ENCODE measurements at places on chromosomes 7 and 10.

DNA sequence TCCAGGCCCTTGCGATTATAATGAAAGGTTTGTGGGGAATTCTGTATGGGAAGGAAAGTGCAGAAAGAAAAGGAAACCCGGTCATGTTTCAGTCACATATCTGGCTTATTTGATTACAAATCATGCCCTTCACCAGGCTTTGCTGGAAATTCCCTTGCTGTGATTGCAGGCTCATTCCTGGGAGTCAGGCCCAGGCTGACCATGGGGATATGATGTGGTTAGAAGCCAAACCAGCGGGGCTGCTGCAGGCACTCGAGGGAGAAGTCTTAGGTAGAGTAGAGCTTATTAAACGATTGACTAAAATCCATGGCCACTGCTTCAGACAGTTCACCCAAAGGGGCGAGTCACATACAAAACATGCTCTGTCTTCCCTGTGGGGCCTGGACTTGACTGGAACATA lies 16.2 kb downstream of the PKD1L1 start:
- no peak for DNase-seq

DNA sequence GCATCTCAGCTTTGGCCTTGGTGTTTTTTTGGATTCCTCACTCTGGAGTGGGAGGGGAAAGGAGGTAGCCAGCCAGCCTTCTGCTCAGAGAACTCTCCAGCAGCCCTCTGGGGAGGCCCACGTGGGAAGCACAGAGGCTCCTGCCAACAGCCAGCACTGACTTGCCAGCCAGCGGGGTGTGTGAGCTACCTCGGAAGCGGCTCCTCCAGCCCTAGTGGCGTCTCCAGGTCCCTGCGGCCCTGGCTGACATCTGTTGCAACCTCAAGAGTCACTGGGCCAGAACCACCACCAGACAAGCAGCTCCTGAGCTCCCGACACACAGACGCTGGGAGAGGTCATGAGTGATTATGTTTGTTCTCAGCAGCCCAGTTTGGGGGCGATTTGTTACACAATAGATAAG lies 180.2 kb upstream of the FZD8 start:
- no peak for DNase-seq

GRCh38 chr10:112813866-112814591 lies 136.0 kb upstream of the TCF7L2 start:
- DNase-seq: peak; percentile 61

- DNase-seq: peak; percentile 94
These were observed at the start of gene STAM for GRCh38 chr10:17643755-17644484. TSS of gene STAM (plus strand) at chr10:17644151. CDS start at chr10:17644340, 189 bp downstream.

GRCh38 chr10:42939237-42939636 lies 137.6 kb upstream of the RET start:
- DNase-seq: no peak

- no peak for DNase-seq
These were observed 10.9 kb upstream of the TAS2R39 start for GRCh38 chr7:143172354-143172753.

DNA sequence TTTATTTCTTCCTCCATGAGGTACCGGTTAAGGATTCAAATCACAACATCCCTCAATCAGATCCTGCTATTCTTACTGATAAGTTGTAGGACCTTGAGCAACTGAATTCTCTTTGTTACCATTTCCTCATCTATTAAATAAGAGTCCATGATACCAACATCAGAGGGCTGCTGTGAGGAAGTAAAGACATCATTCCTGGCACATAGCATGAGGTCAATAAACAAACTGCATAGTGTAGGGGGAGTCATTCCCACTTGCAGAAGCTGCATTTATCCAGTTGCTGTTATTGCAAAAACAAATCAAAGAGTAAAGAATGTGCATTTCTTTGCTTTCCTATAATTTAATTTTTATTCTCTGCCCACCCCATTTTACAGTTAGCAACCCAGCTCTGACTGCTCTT lies 36.8 kb downstream of the LDB3 start:
- DNase-seq: no peak

DNA sequence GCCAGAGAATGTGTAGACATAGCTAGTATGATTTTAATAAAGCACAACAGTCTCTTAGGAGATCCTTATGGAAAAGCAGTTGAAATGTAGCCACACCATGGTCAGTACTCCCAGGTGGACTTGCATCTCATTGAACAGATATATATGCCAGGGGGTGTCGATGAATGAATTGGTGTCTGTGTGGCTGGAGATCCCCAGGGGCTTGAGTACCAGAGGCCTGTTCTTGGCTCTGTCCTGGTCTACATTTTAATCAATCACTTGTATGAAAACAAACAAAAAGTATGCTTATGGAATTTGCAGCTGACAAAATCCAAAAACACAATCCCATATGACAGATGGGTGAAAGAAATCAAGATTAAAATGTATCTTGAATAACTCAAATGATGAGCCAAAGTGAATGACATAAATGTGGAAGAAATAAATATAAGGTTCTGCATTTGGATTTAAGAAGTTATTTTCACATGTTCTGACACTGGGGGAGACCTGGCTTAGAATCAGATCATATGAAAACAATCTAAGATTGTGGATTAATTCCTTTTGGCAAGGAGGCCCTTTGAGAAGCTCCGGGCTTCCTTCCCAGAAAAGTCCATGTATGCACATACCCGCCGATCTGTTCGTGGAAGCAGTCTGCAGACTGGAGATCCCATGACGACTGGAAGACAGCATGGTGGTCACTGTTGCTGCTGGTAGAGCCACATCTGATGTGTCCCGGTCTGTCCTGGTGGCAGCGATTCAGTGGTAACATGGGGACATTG lies 15.6 kb downstream of the CLEC2L start:
- no peak for DNase-seq

DNA sequence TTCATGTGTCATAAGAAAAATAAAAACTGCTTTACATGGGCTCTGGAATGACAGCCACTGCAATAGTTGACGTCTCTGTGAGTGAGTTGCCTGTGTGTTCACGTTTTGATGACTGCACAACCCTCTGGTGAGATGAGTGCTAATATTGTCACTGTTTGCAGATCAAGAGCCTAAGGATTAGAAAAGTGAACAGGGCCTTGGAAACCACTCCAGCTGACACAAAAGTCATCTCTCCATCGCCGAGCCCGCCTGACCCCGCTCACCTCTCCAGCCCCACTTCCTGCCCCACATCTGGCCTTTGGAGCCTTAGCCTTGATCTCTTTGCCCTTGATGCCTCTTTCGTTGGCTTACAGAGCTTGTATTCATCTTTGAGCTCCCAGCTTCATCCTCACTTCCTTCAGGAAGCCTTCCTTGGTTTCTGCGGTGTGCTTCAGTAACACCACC lies 351.7 kb downstream of the TCERG1L start:
- no peak for DNase-seq

GRCh38 chr7:129045682-129046081 lies 9.2 kb downstream of the TNPO3 start:
- no peak for DNase-seq

DNA sequence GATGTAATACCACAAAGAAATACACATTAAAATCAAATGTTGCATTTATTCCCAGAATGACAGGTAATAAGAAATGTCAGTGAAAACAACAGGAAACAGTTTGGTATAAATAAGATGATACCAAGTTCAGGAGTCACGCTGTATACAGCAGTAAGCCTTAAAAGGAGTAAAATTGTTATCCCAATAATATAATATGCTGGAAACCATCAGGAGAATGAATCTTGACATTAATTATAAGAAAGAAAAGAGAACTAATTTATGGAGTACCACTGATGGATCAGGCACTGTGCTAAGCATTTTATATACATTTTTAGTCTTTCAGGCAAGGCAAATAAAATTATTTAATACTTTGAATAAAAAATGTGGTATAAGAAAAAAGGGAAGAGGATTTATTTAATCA lies 27.6 kb downstream of the PRKAR2B start:
- no peak for DNase-seq

DNA sequence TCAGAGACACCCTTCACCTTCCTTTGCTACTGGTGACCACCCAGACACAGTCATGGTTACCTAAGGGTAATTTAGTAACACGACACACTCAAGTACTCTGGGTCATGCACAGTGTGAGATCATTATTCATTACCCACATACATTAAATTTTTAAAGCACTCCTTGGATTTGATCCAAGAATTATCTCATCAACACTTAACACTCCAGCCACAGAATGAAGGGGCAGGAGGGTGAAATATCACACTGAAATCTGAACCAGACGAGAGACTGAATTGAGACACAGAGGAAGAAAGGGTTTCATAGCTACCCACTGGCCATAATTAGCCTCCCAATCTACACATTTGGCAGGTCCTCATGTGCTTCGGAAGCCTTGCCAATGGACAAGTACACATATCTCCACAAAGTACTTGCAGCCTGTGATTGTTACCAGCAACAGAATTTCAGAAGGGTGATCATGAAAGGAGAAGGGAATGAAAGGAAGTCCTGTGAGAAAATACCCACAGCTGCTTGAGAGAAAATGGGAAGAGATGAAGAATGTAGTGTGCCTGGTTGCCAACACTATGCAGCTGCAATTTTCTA lies 189.3 kb downstream of the POLR1F start:
- no peak for DNase-seq

DNA sequence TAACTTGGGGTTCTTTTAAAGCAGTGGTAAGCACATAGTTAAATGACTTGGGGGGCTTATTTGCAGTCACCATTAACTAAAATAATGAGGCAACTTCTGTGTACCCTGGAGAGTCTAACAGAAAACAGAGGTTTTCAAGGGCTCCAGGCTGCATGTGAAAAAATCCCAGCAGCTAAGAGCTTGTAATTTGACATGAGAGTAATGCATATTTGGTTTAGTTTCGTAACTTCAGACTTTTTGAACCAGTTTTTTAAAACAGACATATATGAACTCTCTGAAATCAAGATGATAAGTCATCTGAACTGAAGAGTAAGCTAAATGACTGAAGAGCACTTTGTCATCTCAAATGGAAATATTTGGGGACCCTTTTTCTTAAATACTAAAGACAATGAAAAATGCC lies 40.2 kb upstream of the IFRD1 start:
- DNase-seq: no peak

GRCh38 chr10:35259769-35260397 lies 76.4 kb upstream of the CCNY start:
- peak; percentile 51 for DNase-seq

- DNase-seq: no peak
These were observed 64.4 kb upstream of the NANOS1 start for GRCh38 chr10:118965096-118965495.

- no peak for DNase-seq
These were observed 1049.3 kb upstream of the C7orf33 start for GRCh38 chr7:147541261-147541660.

GRCh38 chr10:70368774-70369482 lies 13.5 kb downstream of the LRRC20 start:
- no peak for DNase-seq

GRCh38 chr10:19985745-19986144 lies 169.5 kb downstream of the PLXDC2 start:
- DNase-seq: no peak

- no peak for DNase-seq
These were observed 2.3 kb downstream of the HOXA10 start for GRCh38 chr7:27171637-27172314.

DNA sequence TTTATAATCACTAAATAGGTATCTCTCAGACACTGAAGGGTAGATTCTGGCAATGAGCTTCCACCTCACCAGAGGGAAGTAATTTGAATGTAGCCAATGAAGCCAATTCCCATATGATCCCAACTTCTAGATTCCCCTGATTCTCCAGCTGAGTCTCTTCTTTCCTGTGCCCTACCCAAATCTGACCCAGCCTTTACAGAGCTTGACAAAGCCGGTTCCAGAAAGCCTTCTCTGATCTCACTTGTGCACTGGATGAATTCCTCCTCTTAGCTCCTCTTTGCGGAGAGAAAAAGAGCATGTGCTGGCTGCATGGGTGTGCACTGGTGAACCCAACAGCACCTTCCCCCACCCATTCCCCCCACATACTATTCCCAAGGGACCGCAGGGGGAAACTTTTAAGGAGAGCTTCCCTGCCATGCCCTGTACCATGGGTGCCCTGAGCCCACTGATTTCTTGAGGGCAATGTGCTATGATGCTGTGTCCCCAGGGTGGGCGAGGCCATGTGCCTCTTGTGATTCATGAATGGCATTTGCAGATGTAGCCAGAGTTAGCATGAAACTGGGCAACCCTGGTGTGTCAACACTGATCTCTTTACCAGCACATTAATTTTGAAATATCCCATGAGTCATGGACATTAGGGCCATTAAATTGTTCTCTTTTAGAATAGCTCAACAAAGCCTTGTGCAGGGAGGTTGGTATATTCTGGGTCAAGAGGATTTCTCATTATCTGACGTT lies 50.4 kb upstream of the PLEKHA1 start:
- DNase-seq: no peak

DNA sequence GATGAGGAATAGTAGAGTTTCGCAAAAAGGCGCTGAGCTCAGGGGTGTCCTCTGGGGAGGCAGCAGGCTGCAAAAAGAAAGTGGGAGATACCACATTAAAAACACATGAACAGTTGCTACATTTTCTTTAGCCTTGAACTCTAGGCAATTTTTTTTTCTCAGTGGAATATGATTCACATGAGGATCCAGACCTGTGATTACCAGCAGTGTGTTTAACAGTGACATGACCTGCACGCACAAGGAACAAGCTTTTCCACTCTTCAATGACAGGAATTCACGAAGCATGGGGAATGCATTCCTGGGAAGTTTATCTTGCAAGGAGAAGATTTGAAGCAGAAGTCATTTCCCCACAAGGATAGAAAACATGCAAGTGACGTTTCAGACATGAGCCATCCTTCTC lies 161.6 kb downstream of the ITGA8 start:
- DNase-seq: no peak

- DNase-seq: no peak
These were observed 119.5 kb downstream of the TCF7L2 start for GRCh38 chr10:113069595-113069994.

- no peak for DNase-seq
These were observed at the start of gene BEND7 for GRCh38 chr10:13528875-13529713. TSS of gene BEND7 (minus strand) at chr10:13529014. CDS start at chr10:13528533, 481 bp downstream.

- no peak for DNase-seq
These were observed 20.3 kb downstream of the ASB13 start for GRCh38 chr10:5645944-5646617.

DNA sequence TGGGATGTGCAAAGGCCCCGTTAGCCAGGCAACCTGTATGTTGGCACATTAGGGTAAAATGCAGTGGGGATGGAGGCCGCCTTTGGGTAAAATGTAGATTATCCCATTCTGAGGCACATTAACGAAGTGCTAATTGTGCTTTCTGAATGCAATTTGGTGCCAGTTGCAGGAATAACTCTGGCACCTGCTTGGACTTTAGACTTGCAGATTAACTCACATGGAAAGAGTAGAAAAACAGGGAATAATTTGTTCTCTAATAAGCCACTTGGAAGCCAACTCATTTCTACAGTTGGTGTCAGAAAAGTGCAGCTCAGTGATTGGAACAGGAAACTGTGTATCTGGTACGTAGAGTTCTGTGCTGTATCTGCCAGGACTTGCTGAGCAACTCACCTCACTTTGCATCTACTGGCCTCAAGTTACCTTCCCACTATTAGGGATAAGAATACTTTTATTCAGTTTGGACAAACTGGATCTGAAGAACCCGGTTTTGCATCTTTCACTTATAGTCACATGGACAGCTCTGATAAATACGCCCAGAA lies 377.4 kb upstream of the PODXL start:
- no peak for DNase-seq

DNA sequence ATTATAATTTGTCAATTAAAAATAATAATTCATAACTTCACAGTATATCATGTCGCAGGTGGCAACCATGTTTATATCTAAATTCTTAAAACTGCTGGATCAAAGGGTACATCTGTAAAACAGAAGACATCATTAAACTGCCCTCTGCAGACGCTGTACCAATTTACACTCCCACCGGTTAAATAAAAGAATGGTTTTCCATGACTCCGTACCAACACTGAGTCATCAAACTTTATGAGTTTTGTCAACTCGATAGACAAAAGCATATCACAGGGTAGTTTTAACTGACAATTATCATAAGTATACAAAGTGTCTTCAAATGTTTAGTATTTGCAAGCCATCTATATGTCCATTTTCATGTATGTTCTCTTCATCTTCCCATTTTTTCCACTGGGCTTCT lies 5.7 kb upstream of the GSTK1 start:
- DNase-seq: no peak
